ENCODE measurements at places on chromosomes 16 and 17.

DNA sequence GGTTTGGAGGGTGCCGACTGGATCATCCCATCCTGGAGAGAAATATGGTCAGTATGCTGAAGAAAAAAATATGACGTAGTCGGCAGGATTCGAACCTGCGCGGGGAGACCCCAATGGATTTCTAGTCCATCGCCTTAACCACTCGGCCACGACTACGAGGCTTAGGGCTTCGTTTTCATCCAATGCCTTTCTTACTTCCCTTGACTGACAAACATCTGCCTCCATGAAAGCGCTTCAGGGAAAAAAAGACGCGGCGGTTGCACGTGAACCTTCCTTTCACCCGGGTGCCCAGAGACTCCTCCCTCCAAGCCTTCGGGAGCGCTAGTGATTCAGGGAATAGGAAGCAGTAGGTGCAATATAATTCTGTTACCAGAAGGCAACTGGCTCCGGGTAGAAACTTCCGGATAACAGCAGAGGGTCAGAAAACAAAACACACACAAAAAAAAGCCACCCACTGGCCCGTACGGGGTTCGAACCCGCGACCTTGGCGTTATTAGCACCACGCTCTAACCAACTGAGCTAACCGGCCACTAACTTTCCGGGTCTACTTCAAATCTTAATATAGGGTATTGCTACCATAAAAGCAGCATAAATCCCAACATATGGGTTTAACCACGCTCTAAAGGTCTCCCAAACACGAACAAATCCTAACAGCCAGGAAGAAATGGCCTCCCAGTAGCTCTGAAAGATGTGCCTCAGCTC is 16.3 kb upstream of the AURKB start:
- DNase-seq: no peak

GRCh38 chr17:15384142-15384787 is 42.9 kb upstream of the TEKT3 start:
- no peak for DNase-seq

DNA sequence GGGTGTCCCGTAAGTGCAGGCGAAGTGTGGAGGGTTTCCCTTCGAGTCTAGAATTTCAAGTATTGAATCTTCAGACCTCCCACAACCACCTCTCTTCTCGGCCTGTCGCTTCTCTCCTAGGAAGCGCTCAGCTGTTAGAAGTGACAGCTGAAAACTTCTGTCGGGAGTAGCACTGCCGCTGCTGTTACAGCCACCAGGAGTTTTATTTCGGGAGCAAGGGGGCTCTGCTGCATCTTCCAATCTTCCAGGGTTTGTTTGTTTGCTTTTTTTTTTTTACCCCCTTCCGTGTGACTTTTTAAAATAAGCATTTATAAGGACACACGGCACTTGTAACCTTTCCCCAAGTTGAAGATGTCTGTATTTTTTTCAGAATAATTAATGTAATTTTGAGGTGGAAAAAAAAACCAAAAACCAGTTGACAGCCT is 767 bp downstream of the RPS6KB1 start:
- DNase-seq: peak; percentile 33

- peak; percentile 7 for DNase-seq
Observed at GRCh38 chr17:35257208-35257659, 14.4 kb downstream of the SLFN5 start.
